ENCODE measurements at places on chromosomes 16 and 17. TPM values are rescaled to one million over a fixed set of nuclear protein-coding genes. Genes with fewer than 3 reads are reported as not detected.

CAMKK1 gene
- 1.8 TPM for total RNA-seq

PPP1R27 gene
- 0.62 TPM for total RNA-seq

TLCD2 gene
- total RNA-seq: 4.2 TPM

HES7 gene
- 2.3 TPM for total RNA-seq

CDH3 gene
- 3.6 TPM for total RNA-seq

PRAC1 gene
- total RNA-seq: not detected

MARF1 gene
- total RNA-seq: 83.0 TPM

DHRS7C gene
- not detected for total RNA-seq

MATCAP1 gene
- 35.7 TPM for total RNA-seq

NPIPB6 gene
- total RNA-seq: 5.2 TPM

PITPNM3 gene
- total RNA-seq: 0.94 TPM

PDF gene
- 12.6 TPM for total RNA-seq

HSD17B1 gene
- total RNA-seq: 1.2 TPM

CTRB2 gene
- not detected for total RNA-seq

PDPK1 gene
- 44.9 TPM for total RNA-seq

SAP30BP gene
- 88.1 TPM for total RNA-seq

PRR35 gene
- not detected for total RNA-seq

SOST gene
- total RNA-seq: not detected

CD7 gene
- total RNA-seq: 1.0 TPM

MYL11 gene
- not detected for total RNA-seq

AANAT gene
- total RNA-seq: not detected

P3H4 gene
- 72.8 TPM for total RNA-seq

CAPNS2 gene
- 0.37 TPM for total RNA-seq

ST6GALNAC2 gene
- 1.9 TPM for total RNA-seq

SLC12A3 gene
- not detected for total RNA-seq

C1QTNF1 gene
- total RNA-seq: 203 TPM

GPR142 gene
- not detected for total RNA-seq

CCL16 gene
- not detected for total RNA-seq

NPIPB13 gene
- total RNA-seq: 22.9 TPM

MRPS34 gene
- 70.9 TPM for total RNA-seq

WNK4 gene
- 0.16 TPM for total RNA-seq

ZNF629 gene
- total RNA-seq: 27.2 TPM

CLDN7 gene
- total RNA-seq: 0.89 TPM

SMARCD2 gene
- 44.7 TPM for total RNA-seq

ZNF423 gene
- total RNA-seq: 26.5 TPM

MYCBPAP gene
- 0.46 TPM for total RNA-seq

HOXB4 gene
- not detected for total RNA-seq

SLC16A6 gene
- total RNA-seq: 2.7 TPM

ADCY7 gene
- 4.6 TPM for total RNA-seq

PHF23 gene
- 54.7 TPM for total RNA-seq

FAM222B gene
- 19.4 TPM for total RNA-seq

VKORC1 gene
- total RNA-seq: 141 TPM

OR3A3 gene
- not detected for total RNA-seq

SLC43A2 gene
- 7.3 TPM for total RNA-seq

CTDNEP1 gene
- 145 TPM for total RNA-seq

CCP110 gene
- 12.4 TPM for total RNA-seq

NHLRC4 gene
- total RNA-seq: 0.57 TPM
